ENCODE measurements at places on chromosomes 5 and 9.

- no peak for DNase-seq
These were observed 101.8 kb downstream of the CCDC192 start for GRCh38 chr5:127804886-127805426.

DNA sequence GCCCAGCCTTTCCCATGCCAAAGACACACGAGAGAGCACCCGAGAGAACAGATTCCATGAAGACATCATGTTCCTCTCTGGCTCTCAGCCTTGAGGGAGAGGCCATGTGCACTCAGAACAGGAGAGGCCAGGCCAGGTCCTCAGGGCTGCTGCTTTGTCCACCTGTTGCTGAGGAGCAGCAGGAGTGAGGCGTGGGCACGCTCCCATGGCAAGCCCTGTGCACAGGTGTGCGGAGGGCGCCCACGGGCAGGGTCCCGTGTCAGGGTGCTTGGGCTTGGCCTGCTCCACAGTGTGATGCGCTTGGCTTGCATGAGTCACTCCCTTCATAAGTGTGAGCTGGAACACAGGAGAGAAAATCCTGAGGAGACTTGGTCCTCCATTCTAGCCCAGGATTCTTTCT is 27.4 kb downstream of the ZNF354A start:
- no peak for DNase-seq

DNA sequence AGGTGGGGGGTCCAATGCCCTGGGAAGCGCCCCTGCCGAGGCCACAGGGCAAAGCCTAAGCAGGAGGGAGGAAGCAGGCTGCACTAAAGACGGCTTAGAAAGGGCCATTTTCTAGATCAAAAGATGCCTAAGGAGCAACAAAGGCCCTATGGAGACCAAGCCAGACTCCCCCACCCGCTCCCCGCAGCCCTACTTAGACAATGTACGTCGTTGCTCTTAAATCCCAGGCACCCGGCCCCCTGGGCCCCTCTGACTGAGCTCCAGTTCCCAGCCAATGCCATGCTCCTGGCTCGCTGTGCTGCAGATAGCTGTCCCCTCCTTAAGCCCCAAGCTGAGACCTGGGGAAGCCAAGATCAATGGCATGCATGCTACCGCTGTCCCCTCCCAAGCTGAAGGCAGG is 10.3 kb downstream of the IPPK start:
- no peak for DNase-seq

DNA sequence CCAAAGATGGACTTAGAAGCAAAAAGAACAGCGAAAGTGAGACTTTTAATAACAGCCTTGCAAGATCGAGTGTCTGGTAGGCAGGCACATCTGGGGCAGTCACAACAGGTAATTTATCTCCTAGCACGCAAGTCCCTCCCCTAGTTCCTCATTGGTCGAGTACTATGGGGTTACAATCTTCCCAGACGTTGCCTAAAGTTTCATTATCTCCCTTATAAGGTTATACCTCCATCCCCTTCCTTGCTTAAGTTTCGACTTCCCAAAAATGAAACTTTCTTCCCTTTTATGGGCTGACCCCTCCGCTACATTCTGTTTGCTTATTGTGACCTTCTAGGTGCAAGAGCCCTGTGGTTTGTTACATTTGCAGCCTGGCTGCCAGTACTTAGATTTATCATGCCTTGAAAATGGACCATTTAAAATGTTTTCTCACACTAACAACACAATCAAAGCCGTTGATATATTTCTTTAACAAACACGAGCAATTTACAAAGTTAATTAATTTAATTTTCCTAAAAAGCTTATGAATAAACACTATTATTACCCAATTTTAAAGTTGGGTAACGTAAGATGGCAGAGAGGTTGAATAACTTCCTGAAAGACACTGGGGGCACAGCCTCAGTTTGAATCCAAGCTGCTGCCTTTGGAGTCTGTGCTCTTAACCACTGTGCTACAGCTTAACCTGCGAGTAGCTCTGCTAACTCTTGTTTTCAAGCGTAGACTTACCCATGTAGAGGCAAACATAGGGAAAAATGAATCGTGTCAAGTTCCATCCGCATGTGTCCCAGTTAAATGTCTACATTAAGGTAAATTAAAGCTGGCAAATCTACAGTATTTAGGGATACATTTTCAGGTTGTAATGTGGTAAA is 91.7 kb downstream of the EDIL3 start:
- DNase-seq = no peak

DNA sequence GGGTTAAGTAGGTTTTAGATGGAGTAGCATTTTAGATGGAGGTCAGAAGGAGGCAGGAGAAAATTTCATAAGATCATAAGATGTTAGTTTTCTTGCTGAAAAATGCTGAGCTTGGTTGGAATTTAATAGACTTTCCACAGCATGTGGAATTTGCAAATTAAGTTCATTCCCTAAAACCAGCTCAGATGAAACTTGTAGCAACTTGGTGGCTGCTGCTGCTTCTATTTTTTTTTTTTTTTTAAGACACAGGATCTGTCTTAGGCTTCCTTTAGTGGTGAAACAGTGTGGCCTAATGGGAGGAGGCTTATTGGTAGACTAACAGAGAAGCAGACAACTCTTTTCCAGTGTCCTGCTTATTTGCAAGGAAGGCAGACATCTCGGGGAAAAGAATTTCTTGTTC is 154.5 kb downstream of the AOPEP start:
- DNase-seq = no peak

- no peak for DNase-seq
These were observed 60.1 kb upstream of the CLINT1 start for GRCh38 chr5:157918811-157919742.

DNA sequence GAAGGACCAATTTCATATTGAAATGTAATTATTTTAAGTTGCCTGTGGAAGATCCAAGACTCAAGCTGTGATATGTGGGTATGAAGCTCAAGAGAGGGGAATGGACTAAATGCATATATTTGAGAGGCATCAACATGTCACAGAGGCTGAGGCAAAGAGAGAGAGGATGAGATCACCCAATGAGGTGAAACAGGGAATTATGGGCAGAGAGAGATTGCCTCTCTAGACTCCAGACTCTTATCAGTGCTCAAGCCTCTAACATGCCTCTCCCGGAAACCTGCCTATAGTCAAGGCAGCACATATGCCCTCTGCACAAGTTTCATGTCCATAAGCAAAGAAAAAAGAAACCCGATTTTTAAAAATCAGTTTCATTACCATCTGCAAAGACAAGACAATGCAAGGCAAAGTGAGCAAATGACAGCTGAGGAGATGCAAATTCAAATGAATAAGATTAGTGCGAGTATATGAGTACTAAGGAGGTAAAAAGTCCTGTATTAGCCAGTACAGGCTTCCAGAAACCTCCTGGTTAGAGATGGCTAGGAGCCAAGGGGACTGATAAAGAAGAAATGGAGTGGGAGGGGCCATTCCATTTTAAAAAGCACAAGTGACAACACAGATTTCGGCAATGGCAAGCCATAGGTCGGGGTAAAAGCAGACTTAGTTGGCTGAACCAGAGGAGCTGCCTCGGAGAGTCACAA is 9.4 kb downstream of the APTX start:
- DNase-seq = no peak

GRCh38 chr5:128695791-128696530 is 157.9 kb upstream of the FBN2 start:
- DNase-seq = no peak

All from stimulated activated CD4-positive, alpha-beta T cell treated with anti-CD3 and anti-CD28 coated beads, Interleukin-4, amount 100 ng/mL, for 1 hour (primary cell).